ENCODE measurements at places on chromosomes 12 and 14.

- DNase-seq: peak; percentile 50
These were observed 1.2 kb downstream of the SLCO1C1 start for GRCh38 chr12:20696181-20696905.

DNA sequence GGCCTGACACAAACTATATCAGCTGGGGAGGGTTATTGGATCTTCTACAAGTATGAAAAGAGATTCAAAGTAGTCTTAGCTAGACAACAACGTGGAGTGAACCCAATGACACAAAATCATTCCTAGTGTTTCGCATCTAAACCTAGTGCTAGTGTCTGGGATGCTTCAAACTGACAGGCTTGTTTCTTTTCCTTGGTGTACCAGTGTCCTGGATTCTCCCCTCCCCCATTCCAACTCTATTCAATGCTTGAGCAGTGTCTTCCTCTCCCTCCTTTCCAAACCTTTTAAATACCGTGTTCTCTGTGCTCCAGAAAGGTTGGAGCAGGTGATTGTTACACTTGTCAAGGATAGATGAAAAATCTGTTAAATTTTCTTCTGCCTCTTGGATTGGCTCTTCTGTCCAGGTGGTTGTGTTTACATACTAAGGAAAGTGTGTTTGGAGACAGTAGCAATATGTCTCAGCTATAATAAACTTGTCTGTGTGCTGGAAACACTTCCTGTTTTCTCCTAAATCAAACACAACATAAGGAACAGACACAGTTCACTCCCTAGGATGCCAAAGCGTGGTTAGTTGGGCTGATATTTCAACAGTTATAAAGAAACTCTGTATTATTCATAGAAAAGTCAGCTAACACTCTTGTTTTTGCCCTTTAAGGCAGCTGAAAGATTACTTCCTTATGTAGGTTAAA lies 14.4 kb upstream of the GUCY2C start:
- DNase-seq: no peak

GRCh38 chr12:98998697-98999299 lies 353.7 kb downstream of the APAF1 start:
- no peak for DNase-seq

DNA sequence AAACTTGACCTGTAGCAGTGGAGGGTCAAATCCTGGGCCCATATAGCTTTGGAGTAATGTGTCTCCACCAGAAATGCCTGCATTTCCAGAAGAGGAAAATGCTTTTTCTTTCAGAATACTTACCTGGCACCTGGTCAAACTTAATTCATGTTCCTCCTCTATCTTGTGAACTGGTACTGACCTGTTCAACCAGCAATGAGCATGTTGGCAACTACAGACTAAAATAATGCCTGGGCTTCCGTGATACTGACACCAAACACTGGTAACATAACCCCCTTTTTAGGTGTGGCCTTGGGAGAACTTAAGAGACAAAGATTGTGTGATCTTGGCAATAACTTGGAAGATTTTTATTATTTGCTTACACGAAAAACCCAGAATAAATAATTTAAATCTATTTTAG lies 23.8 kb upstream of the MGST1 start:
- no peak for DNase-seq
